ENCODE measurements at places on chromosomes 7 and 10.

- no peak for DNase-seq
Measured at GRCh38 chr7:155752756-155753445, 59.4 kb downstream of the SHH start.

- DNase-seq: no peak
Measured at GRCh38 chr10:95756041-95756761, at the start of gene ENTPD1. Gene ENTPD1, plus strand, starts transcription at chr10:95756163. Its CDS starts 77 bp downstream, at chr10:95756240.

GRCh38 chr7:149783386-149784250 is 10.2 kb upstream of the ZNF467 start:
- no peak for DNase-seq

DNA sequence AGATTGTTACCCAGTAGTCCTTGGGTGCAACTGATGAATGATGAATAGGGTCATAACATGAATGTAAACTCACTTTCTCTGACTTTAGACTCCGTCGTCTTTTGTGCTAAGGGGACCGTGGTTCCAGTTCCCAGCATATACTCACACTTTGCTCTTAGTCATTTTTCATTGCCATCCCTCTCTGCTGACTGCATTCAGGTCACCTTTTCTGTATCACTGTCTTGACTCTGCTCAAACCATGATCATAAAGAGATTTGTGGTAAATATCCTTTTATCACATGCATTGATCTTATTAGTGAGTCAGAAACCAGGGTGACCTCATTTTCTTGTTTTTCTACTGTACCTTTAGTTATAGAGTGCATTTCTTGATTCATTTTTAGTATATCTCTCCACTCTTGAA is 141.1 kb upstream of the AGR3 start:
- no peak for DNase-seq

GRCh38 chr10:85212526-85212925 is 884.1 kb downstream of the CCSER2 start:
- no peak for DNase-seq

DNA sequence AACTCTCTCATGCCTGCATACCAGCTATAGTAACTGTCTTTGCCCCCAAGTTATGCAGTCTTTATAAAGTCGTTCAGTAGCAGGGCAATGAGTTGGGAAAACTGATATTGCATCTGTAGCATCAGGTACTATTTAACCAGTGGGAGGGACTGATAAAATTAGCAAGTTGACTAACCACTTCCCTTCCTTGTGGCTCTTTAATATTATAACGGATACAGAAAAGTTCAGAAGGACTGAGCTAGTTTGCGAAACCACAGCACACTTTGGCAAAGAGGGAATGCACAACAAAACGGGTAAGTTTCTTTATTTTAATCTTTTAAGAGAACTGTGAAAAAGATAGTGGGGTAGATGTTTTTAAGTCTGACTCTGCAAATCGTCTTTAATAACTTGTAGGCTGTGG is 205.3 kb upstream of the HDAC9 start:
- DNase-seq: no peak

DNA sequence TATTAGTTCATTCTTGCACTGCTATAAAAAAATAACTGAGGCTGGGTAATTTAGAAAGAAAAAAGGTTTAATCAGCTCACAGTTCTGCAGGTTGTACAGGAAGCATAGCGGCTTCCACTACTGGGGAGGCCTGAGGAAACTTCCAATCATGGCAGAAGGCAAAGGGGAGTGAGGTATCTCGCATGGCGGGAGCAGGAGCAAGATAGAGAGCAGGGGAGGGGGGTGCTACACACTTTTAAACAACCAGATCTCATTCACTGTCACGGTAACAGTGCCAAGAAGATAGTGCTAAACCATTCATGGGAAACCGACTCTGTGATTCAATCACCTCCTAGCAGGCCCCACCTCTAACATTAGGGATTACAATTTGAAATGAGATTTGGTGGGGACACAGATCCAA is 11.6 kb downstream of the ADAMTS14 start:
- no peak for DNase-seq

GRCh38 chr7:34011017-34011695 is 105.8 kb downstream of the BMPER start:
- no peak for DNase-seq

DNA sequence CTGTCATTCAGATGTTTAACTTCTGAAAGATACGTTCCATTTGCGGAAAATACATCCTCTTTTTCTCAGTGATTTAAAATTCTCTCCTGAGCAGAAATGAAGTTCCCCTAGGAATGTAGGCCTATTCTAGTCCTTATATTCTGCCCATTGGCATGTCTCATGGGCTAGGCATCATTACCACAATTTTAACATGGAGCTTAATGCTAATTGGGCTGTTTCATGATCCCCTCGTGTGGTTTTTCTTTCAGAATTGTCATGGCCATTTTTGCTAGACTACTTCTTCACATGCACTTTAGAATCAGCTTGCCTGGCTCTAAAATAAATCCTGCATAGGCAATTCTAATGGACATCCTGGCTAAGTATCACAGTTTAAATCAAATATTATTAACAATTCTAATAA is 1.0 kb downstream of the TMEM176B start:
- no peak for DNase-seq

- no peak for DNase-seq
Measured at GRCh38 chr7:128829391-128830166, 627 bp upstream of the FLNC start.

DNA sequence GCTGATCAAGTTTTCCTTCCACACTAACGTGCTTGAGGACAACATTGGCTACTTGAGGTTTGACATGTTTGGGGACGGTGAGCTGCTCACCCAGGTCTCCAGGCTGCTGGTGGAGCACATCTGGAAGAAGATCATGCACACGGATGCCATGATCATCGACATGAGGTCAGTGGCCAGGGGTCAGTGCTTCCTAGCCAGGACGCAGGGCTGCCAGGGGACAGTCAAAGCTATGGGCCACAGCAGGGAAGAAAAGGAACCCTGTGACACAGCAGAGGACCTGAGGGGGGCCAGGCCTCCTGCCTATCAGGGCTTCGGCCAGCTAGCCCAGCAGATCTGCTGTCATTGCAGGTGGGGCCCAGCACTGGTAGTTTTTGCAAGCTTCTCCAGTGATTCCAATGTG is 5.2 kb downstream of the RBP3 start:
- no peak for DNase-seq

GRCh38 chr7:39622609-39623008 is 763 bp upstream of the RALA start:
- no peak for DNase-seq

GRCh38 chr10:112140110-112140970 is 43.2 kb downstream of the GPAM start:
- DNase-seq: peak; percentile 90

GRCh38 chr10:94103801-94104221 is 110.1 kb downstream of the PLCE1 start:
- no peak for DNase-seq

- no peak for DNase-seq
Measured at GRCh38 chr7:37346761-37347160, 101.9 kb downstream of the ELMO1 start.

- DNase-seq: peak; percentile 8
Measured at GRCh38 chr10:35127289-35127891, 744 bp downstream of the CREM start.

- DNase-seq: no peak
Measured at GRCh38 chr10:124949543-124949942, 7.6 kb downstream of the ZRANB1 start.

DNA sequence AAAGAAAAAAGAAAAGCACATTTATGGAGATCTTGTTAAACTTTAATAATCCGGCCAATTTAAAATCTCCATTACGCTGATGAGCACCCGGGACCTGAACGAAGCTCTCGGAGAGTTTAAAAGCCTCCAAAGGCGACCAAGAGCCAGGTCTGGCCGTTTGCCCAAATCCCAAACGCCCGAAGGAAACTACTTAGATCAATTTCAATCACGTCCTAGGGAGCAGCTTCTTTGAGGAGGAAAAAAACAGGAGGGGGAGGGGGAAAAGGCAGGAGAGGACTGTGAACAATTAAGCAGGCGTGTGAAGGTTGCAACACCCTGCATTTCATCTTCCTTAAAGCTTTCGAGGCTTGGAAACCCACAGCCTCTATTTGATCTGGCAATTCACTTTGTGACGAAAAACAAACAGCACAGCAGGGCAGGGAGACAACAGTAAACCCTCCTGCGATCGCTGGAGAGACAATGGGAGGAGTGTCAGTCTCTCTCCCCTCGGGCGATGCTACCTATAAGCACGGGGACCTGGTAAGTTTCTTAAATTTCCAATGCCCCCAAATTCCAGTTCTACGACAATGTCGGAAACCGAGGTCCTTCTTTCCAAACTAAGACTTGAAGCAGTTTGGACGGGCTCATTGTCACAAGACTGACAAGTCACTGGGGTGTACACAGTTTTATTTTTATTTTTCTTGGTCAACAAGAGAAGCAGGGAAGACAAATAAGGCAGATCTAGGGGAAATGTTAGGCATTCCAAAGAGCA is 1.2 kb downstream of the KLF6 start:
- DNase-seq: no peak

- no peak for DNase-seq
Measured at GRCh38 chr10:128614802-128615553, 488.8 kb upstream of the MKI67 start.

- DNase-seq: no peak
Measured at GRCh38 chr7:140231771-140232491, 55.1 kb upstream of the KDM7A start.

DNA sequence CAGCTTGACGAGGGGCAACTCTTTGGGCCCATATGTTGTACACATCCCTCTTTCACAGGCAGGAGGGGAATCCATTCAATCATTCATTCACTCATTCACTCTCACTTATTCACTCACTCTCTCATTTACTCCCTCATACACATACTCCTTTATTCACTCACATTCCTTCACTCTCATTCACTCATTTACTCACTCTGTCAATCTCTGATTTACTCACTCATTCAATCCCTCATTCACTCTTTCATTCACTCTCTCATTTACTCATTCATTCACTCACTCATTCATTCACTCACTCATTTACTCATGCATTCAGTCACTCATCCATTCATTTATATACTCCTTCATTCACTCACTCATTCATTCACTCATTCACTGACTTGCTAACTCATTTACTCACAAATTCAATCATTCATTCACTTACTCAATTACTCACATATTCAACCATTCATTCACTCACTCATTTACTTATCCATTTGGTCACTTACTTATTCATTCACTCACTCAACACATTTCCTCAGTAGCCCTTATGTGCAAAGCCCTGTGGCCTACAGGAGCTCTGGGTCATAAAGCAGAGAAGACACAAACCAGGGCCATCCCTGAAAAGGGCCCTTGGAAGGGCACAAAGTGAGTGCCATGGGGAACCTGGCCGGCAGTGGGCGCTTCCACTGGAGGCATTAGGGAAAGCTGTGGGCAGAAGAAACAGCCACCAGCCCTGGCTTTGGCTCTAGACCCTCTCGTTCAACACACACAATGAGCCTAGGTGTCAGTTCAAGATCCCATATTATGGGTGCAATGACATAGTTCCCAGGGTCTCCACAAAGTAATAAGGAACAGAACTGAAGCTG is 26.0 kb downstream of the HIP1 start:
- DNase-seq: no peak

DNA sequence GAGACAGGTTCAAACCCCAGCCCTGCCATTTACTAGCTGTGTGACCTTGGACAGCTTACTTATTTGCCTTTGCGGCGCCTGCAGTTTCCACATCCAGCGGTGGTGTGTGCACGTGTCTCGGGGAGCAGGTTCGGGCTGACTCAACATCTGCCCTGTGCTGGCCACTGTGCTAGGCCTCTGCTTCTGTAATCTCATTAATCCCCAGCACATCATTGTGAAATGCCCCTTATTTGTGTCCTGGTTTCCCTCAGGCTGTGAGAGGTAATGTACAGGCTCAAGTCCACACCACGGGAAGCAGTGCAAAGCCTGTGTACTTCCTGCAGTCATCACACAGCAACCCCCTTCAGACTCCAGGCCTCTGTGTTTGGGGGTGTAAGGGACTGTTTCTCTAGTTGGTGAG is 285.7 kb downstream of the RPS24 start:
- DNase-seq: no peak

DNA sequence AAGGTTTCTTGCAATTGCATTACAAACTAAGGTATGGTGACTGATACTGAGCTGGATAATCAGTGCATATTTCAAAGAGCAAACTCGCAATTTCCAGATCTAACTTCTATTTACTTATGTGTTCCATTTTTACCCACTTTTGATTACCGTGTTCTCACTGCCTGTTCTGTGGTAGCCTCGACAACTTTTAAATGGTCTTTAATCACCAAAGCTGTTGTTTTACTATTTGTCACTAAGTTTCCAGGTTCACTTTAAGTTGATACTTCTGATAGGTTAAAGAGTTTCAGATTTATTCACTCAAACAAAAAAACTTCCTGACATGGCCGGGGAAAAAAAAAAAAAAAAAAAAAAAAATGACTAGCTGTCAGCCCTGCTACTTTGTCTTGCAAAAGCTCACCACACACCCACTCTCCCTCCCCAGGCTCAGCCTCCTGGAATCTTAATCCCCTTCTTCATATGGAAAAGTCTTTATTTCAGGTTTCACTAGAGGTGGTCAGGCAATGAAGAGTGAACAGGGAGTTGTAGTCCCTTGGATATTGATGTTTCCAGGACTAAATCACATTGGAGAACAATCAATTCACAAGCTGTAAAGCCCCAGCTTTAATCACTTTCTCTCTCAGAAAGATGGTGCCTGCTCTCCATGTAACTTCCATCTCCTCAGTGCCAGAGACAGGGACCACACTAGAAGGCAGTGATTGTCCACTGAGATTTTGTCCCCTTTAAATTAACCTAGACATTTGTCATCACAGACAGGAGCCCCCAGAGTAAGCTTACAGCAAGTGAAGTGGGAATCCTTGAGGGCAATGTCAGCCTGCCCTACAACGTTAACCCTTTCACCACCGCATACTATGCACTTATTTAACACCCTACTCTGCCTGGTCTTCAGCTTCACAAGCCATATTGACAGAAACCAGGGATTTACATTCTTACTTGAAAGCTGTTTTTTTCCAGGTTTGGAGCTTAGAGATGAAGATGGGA is 749.1 kb upstream of the SORCS1 start:
- DNase-seq: no peak

DNA sequence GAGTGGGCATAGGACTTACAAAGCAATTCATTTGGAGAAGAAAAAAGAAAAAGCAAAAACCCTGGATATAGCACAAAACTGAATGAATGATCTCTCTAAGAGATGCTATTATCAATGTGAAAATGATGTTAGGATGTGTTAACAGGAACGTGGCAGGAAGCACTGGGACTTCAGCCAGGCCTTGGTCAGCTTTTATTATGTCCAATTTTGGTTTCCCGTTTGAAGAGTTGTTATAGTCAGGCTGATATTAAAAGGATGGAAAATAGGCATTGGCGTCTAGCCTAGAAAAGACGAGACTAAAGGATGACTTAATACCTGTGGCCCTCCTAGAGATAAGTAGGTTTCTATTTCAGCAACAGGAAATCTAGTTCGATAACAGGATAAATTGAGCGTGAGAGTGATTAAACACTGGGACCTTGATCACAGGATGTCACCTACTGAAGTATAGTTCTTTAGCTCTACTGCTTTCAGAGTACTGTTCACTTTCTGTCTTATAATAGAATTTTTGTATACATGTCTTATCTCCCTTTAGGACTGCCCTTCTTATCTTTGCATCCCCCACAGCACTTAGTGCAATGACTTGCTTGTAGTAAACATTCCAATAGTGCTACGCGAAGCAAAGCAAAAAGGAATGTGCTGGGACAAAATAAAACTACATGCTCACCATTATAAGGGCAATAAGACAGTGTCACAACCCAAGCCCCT is 99.8 kb upstream of the AGBL3 start:
- no peak for DNase-seq

- DNase-seq: no peak
Measured at GRCh38 chr10:129955601-129956285, 8.3 kb downstream of the EBF3 start.

GRCh38 chr10:124997771-124998623 is 56.1 kb downstream of the ZRANB1 start:
- DNase-seq: no peak
